Tibial nerve (tissue), 4 donors: ENCODE measurements at places on chromosomes 6 and 20.

DNA sequence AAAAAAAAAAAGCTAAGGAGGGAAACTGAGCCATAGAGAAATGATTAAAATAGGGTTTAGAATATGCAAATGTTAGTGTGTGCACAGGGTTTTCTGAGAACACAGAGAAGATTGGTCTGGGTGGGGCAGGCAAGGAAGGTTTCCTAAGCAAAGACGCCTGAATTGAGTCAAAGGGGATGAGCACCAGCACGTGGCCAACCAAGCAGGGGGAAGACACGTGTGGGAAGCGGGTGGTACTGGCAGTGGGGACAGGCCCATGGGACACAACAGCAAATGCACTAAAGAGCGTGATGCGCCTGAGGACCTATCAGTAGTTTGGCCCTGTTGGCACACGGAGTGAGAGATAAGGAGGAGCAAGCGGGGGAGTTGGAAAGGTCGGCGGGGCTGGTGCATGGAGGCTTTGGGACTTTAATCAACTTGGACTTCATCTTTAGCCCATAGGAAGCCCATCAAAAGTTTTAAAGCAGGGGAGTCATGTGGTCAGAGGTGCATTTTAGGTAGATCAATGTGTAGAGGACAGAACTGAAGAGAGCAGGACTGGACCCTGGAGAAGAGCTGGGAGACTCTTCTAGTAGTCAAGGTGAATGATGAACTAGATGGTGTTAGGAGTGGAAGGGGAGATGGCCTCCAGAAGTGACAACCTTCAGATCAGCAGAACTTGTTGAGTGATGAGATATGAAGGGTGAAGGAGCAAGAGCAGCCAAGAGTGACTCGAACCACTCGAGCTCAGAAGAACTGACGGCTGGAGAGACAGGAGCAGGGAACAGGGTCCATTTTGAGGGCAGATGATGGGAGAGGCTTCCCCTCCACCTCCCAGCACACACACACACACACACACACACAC lies 40.2 kb upstream of the MAP3K4 start:
- no peak for DNase-seq

- no peak for DNase-seq
Measured at GRCh38 chr6:167013067-167013466, 13.9 kb downstream of the CEP43 start.

- DNase-seq: no peak
Measured at GRCh38 chr6:130389142-130389541, 23.3 kb downstream of the TMEM200A start.

- no peak for DNase-seq
Measured at GRCh38 chr6:159973951-159974350, 5.1 kb downstream of the IGF2R start.

- no peak for DNase-seq
Measured at GRCh38 chr6:166872531-166873009, 83.8 kb downstream of the RNASET2 start.

- DNase-seq: no peak
Measured at GRCh38 chr6:2108700-2109306, 136.6 kb downstream of the GMDS start.

DNA sequence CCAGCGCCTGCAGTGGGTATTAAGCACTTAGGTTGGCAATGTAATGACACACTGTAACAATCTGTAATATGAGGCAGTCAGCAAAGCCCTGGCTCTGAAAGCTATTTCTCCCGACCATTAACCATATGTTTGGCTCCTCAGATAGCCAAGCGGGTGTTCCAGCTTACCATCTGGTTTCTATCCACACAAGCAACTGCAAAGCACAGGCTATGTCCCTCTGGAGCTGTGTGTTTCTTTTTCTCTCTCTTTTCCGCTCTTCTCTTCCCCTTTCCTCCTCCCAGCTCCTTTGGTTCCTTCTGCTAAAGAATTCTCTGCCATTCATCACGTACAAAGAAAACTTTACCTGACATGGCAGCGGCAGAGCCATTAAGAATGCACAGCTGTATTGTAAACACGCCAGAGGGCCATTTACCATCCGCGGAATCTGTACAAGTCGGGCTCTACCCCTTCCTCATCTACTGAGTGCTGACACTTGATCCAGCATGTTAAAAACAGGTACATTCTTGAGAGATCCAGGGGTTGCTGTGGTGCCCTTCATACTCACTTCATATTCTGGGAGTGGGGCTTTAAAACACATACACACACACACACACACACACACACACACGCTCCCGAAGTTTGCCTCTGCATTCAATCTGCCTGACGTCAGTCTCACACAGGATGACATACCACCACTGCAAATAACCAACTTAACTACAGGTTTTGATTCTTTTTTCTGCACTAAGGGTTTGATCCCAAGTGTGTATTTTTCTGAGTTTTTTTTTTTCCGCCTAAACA lies 77.2 kb downstream of the BACH2 start:
- DNase-seq: peak; percentile 52

GRCh38 chr20:50320901-50321796 lies 130.5 kb downstream of the CEBPB start:
- DNase-seq: peak; percentile 82

DNA sequence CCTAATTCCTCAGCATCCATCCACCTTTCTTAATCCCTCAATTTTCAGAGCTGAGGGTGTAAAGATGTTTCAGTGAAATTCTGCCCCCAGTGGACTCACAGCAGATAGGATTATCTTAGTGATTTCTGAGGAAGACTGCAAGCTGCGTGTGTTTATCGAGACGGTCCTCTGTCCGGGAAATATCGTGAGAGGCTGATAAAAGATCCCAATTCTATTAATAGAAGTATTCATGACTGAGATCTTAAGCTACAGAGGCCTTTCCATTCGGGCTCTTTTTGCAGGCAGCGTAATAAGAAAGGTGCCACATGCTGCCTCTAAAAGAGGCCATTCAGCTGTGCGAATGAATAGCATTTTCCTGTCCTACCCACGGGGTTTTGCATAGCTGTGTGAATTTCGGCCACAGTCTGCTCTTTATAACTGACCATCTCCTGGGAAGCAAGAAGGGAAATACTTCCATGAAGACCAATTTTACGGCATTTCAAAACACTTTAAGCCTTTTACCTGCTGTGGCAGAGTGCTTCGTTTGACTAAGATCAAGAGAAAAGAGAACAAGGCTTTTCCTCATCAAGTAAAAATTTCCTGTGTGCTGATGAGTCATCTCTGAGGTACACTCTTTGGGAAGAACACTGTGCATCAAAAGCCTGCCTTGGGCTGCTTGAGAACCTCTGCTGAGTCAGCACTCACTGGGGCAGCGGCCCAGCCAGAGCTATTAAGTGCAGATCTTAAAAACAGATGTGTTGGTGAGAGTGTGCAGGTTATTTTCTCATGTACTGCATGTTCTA lies 208.8 kb downstream of the ARHGAP18 start:
- no peak for DNase-seq

DNA sequence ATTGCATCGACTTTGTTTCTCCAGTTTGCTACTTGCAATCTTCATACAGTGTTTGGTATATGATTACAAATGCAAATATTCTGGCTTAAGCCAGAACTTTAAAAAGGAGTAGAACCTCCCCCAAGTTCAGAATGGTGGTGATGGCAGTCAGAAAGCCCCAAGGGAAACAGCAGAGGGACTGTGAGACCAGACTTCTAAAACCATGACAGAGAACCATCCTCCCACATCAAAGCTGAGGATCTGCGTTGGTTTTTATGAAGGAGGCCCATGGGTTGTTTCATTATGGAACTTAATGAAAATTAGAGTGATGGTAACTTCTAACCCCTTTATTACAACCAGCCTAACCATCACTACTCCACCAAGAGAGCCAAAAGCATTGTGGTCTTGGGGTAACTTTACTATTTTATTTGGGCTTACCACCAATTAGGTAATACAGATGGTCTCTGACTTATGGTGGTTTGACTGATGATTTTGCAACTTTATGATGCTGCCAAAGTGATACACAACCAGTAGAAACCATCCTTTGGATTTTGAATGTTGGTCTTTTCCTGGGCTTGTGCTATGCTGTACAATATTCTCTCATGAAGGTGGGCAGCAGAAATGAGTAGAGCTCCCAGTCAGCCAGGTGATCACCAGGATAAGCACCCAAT lies 10.9 kb upstream of the MRS2 start:
- no peak for DNase-seq

- no peak for DNase-seq
Measured at GRCh38 chr6:7389162-7389450, 436 bp downstream of the CAGE1 start.

GRCh38 chr6:18676548-18676947 lies 289.4 kb downstream of the RNF144B start:
- no peak for DNase-seq

GRCh38 chr20:62616728-62617621 lies 25.3 kb upstream of the SLCO4A1 start:
- no peak for DNase-seq

- no peak for DNase-seq
Measured at GRCh38 chr20:3449319-3449718, 21.5 kb upstream of the ATRN start.

GRCh38 chr6:1940381-1940780 lies 305.0 kb downstream of the GMDS start:
- no peak for DNase-seq

DNA sequence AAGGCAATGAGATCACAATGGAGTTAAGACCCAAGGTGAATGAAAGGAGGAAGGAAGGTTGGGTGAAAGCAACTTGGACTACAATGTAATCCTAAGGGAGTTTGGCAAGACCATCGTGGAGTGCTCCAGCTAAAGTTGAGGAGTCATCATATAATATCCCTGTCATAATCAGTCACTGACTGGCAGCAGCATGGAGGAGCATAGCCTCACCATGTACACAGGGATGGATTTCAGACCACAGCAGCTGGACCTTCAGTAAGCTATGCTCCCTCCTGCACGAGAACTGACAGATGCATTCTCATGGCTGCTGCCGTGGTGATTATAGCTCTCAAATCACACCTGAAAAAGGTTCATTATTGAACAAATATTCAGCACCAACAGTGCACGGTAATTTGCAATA lies 43.0 kb downstream of the GOPC start:
- DNase-seq: no peak

DNA sequence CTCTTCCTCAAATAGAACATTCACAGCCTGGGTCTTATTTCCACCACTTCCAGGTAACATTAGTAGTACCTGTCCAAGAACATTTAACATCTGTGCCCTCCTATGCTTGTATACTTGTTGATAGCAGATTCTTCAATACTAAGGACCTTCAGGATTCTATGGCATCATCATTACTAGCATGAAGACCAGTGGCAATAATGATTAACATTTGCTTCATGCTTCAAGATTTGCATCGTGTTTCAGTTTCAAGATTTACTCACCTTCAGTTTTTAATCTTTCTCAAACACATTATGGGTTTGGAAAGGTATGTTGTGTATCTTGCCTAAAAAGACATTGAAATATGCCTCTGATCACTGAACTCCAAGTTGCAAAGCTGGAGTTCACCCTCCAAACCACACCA lies 412.8 kb upstream of the NRSN1 start:
- DNase-seq: no peak

DNA sequence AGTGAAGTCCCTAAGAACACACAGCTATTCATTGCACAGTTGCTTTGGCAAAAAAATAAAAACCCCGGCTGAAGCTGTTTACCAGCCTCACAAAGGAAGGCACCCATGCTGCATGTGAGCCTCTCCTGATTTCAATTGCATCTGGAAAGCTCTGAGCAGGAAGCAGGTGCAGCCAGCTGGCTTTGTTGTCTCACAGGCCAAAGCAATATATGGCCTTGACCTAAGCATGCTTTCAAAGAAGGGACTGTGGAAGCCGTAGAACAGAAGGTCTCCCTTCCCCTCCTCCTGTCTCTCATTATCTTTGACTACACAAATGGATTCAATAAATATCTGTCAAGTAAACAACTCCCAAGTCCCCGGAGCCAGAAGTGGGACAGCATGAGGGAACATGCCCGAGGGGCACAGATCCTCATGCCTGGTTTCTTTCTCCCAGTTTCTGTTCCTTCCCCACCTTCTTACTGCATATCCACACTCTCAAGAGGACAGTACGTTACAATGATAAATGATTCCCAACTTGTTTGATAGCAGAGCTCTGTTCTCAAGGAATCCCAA lies 57.2 kb upstream of the PCSK2 start:
- no peak for DNase-seq

- DNase-seq: no peak
Measured at GRCh38 chr6:170023620-170024521, 267.0 kb downstream of the DLL1 start.
